ENCODE measurements at places on chromosomes 4 and X.

DNA sequence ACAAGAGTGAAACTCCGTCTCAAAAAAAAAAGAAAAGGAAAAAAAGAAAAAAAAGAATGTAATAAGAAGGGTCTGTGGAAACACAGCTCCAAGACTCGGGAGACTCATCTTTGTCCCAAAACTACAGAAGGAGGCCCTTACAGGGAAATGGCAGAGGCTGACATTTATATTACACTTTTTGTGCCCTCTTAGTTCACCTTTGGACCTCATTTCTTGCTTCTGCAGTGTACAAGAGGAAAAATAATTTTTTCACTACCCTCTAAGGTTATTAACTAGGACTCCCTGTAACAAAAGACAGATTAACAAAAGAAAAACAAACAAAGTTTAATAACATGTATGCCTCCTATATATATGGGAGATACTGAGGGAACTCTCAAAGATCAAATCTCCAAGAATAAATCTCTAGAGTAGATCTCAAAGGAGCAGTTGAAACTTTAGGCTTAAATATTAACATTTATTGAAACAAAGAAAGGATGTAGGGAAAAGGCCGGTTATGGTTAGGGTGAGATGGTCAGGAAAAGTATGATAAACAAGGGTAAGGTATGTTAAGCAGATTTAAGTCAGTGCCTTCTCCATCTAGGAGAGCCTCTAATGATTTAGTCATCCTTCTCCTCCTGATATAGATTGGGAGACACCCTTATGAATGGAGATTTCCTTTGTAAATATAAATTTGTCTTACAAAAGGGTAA, 121.3 kb upstream of the JADE1 start:
- DNase-seq = no peak

DNA sequence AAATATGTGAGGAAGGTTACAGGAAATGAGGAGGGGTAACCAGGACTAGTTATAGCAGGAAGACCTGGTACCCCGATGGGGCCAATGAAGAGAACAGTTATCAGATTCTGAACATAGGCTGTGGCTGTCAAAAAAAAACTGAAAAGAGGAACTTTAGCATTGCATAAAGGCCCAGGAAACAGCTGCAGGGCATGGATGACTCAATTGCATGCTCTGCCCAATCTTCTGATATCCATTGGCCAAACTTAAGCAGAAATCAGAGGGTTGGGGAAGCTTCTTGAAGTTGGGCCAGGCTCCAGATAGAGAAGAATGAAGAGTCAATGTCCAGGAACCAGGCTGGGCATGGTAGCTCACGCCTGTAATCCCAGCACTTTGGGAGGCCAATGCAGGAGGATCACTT, 1222.4 kb upstream of the PRKX start:
- no peak for DNase-seq

DNA sequence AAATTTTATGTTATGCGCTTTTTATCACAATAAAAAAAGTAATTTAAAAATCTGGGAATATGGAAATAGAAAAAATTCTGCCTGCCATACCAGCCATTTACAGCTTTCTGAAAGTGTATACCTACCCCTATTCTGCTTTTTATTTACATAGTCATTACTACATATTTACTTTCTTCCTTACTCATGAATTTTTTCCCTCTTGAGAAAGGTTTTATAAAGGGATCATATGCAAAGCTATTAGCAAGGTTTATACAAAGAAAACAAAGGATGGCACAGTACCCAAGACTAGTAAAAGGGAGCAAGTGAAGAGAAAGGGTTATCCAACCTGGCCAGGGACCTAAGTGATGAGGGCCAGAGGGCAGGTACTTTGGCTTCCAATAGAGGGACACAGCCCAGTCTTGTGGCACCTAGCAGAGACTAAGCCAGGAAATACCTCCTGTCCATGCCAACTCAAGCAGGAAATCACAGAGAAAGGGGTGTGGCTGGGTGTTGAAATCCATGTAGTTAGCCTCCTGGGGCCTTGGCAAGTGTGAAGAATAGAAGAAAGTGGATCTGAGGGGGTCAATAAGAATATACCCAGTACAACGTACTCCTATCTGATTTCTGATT, 207.3 kb upstream of the VEGFC start:
- DNase-seq = no peak

DNA sequence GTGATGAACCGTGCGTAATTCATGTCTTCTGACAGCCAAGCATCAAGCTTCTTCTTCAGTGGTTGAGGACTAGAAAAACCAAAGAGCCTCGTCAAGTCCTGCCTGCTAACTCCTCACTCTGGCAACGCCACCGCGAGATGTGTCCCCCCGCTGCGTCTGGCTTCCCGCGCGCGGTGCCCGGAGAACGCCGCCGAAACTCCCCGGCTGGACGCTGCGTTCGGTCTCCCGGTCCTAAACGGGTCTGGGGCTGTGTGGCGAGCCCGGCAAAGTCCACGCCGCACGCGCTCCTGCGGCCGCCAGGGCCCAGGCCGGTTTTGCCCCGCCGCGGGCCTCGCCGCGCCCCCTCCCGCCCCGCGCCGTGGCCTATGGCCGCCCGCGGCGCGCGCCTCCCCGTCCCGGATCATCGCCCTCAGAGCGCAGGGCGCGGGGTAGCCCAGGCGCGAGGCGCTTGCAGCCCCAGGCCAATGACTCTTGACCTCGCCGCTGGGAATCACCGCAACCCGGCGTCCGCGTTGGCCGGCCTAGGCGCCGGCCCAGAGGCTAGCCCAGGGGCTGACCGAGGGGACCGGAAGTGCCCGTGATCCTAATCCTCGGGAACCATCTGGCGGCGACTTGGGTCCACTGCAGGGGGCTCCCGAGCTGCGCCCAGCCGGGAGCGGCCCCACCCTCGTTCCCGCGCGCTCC, at the start of gene AADAT:
TSS of gene AADAT (minus strand) at position 289 of the 684 bp plus-strand sequence. CDS start at position 23, 266 bp downstream.
- peak; percentile 87 for DNase-seq

DNA sequence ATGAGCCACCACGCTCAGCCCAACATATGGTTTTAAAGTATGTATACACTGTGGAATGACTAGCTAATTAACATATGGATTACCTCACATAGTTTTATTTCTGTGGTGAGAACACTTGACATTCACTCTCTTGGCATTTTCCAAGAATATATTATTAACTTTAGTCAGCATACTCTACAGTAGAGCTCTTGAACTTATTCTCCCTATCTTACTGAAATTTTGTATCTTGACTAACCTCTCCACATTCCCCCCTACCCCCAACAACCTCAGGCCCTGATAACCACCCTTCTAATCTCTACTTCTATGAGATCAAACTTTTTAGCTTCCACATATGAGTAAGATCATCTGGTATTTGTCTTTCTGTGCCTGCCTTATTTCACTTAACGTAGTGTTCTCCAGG, 38.6 kb upstream of the AGA start:
- no peak for DNase-seq

DNA sequence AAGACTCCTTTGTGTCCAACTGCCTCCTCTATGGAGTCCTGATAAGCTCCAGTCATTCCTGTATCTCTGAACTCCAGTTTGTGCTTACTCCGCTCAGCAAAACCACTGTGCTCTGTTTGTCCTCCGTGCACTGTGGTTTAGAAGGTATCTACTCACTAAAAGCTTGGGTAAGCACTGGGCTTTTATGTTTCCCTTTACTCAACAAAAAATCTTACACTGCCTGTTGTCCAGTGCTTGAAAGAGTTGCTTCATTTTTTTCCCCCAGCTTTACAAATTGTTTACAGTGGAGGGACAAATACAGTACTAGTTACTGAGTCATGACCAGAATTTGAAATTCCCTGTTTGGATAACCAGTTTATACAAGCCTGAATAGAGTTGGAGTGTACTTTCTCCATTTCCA, 545.3 kb upstream of the FAT1 start:
- DNase-seq = no peak

DNA sequence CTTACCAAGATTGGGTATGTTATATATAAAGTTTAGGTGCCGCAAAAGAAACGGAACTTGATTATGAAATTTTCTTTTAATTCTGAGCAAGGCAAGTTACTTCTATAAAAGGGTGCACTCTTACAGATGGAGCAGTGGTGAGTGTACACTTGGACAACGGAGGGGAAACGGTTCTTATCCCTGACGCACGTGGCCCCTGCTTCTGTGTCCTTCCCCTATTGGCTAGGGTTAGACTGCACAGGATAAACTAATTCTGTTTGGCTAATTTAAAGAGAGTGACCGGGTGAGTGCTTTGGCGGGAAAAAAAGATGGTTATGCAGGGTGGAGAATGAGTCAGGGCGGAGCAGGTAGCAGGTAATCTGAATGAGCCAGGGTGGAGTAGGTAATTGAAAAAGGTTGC, 149.5 kb downstream of the GC start:
- no peak for DNase-seq

DNA sequence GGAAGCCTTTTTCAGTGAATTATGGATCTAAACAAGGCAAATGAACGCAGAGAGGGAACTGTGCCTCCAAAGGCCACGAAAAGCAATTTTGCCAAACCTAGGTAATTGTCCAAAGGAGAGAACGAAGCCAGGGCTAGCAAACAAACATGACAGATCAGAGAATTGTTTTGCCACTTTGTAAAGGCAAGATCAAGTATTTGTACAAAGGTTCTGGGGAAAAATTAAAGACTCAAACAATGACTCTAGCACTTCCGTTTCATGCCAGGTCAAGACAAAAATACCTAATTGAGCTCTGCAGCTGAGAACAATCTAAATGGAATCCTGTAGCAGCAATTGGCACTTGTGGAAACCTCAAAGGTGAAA, 8.5 kb downstream of the RBM47 start:
- DNase-seq = no peak

DNA sequence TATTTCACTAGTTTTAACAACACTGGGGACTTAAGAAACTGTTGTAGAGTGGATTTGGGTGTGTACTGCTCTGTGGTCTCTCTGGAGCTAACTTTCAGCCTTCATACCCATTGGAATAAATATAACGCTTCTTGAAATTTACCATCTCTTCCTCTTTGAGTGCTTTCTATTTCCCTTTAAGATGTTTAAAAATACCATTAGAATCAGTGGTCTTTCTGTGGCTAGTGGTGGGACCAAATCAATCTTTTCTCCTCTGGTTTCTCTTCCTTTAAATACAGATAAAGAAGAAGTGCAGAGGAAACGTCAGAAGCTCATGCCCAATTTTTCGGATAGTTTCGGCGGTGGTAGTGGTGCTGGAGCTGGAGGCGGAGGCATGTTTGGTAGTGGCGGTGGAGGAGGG, 92.0 kb downstream of the NFKB1 start:
- DNase-seq = no peak

- no peak for DNase-seq
These were observed 91.2 kb downstream of the RLIM start for GRCh38 chrX:74523224-74523623.

GRCh38 chr4:40992472-40993295, 221.7 kb downstream of the APBB2 start:
- DNase-seq = no peak

DNA sequence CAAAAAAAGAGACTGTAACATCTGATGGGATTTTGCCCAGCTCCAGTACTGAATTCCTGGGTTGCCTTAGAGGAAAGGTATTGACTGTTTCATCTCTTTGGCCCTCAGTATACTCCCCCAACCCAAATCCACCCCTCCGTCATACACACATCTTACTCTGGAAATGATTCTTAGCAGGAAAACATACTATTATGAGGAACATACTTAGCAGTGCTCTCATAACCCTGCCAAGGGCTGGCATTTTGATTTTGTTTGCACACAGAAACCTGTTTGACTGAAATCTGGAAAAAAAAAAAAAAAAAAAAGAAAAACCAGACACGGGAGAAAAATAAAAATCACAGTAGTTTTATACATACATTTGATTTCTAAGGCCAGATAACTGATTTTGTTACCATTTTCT, 19.4 kb upstream of the AR start:
- no peak for DNase-seq

GRCh38 chr4:5689065-5689464, 19.3 kb downstream of the EVC2 start:
- DNase-seq = no peak

DNA sequence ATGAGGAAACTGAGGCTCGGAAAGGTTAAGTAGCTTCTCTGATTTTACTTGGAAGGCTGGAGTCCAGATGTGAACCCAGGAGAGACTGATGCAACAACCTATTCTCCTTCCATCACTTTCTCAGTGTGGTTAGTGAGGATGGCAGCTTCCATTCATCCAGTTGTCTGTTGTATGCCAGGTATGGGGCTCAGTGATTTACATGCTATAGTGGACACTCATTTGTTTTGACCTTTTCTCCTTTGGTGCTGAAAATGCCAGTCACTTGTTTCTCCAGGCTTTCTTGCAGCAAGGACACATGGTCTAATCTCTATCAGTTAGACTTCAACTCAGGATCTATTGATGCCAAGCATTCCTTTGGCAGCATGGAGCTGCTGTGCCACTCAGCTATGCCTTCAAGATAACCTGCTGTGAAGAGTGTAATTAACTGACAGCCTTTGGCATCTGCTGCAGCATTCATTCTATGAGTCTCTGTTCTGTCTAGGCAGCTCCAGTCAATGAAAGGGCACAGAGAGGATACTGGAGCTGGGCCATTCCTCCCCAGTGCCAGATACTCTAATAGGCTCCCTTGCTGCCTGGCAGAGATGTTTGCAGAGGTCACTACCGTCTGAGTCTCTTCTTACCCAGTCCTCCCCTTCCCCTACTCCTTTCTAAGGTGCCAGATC, 11.0 kb upstream of the CWH43 start:
- no peak for DNase-seq

DNA sequence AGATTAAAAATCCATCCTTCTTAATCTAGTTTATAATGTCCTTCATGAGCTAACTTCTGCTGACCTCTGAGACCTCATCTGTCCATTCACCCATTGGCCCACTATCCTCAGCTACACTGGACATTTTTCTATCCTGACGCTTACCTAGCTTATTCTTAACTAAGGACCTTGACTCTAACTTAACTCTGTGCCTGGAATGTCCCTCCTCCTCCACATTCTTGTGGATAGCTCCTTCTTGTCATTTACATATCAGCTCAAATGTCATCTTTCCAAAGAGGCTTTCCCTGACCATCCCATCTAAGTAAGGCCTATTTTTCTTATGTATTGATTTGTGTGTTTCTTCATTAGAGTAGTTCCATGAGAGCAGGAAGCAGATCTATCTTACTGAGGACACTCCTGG, 54.7 kb downstream of the ATXN3L start:
- no peak for DNase-seq

- peak; percentile 41 for DNase-seq
These were observed 343.5 kb downstream of the RAPGEF2 start for GRCh38 chr4:159446266-159446976.

GRCh38 chr4:121792966-121793365, 8.2 kb upstream of the EXOSC9 start:
- no peak for DNase-seq

- no peak for DNase-seq
These were observed 264.3 kb downstream of the TECRL start for GRCh38 chr4:64144994-64145393.

DNA sequence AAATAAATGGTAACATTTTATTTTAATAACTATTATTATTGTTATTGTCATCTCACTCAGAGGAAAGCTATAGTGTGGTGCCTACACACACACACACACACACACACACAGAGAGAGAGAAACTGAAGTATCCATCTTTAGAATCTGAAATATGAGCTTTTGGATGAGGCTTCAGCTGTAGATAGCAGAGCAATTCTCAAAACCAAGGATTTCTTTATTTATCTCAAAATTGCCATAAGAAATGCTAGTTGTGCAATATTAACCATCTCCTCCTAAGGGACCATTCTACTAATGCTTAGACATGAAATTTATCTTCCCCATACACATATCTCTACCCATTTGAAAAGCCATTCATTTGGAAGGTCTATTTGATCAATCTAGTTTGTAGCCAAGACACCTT, 50.1 kb upstream of the SGMS2 start:
- DNase-seq = no peak

Measured in neural crest cell (in vitro differentiated cells).